ENCODE measurements at places on chromosomes 4 and X.

DNA sequence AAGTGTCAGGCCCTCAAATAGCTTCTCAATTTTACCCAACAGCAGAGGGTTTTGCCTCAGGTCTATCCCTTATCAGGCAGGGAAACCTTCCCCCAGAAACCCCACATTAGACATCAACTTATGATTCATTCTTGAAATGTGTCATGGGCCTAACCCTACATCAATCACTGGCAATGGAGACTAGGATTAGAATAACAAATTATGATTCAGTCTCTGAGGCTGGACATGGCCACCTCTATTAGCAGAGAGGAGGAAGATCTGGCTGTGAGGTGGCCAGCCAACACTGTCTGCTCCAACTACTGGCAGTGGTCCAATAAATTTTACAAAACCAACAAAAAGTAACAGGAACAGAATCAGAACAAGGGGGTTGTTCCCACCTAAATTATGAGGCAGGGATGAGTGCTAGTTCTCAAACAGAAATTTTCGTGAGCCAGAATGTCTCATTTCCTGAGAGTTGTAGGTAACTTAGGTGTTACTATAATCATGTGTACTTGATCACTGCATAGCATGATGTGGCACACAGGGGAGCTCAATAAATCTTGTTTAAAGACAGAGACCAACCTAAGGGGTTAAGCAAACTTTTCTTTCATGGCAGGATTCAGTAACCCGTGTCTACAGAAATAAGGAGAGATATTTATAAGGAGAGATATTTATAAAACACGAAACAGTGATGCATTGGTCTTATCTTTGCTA lies 126.8 kb downstream of the NFKB1 start:
- peak; percentile 80 for DNase-seq

DNA sequence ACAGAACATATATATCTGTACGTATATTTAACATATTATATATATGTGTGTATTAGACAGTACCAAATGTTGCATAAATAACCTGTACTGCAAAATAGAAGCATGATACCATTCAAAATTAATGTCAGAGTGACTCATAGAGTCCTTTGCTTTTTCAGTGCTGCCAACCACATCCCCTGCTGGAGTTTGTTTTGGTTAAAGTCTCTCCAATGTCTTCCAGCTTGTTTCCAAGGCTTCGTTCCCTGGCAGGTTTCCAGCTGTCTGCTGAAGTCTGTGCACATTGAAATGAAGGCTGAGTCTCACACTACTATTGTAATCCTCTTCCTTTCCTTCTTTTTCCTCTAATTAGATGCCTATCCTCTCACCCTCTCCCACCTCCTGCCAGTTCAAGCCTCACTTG lies 14.9 kb downstream of the NRK start:
- peak; percentile 89 for DNase-seq

DNA sequence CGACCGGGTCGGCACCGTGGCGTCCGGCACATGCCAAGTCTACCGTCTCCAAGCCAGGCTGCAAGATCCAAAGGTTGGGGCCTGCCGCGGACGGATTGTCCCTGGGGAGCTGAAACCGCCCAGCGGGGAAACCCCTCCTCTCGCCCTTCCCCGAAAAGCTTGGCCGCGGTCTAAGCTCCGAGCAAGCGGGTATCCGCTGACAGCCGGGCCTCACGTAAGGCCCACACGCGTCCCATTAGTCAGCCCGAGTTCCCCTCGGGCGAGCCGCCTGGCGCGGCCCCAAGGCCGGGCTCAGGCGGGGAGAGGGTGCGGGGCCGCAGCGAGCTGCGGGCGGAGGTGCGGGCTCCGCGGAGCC lies 6.8 kb upstream of the BCOR start:
- no peak for DNase-seq

DNA sequence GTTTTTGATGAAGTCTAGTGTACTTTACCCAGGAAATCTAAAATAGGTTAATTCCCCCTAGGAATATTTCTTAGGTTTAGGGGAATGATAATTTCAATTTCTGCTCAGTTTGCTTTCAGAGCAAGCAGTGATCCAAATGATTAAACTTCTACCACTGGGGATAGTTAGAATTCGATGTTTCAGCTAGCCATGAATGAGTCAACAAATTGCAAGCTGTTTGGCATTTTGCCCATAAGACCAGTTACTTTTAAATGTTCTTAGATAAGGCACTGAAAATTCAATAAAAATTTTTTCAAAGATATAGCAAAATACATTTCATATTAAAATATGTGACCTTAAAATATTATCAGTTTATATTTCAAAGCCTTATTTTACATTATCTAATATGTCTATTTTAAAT lies 993.6 kb downstream of the ARAP2 start:
- DNase-seq = no peak

DNA sequence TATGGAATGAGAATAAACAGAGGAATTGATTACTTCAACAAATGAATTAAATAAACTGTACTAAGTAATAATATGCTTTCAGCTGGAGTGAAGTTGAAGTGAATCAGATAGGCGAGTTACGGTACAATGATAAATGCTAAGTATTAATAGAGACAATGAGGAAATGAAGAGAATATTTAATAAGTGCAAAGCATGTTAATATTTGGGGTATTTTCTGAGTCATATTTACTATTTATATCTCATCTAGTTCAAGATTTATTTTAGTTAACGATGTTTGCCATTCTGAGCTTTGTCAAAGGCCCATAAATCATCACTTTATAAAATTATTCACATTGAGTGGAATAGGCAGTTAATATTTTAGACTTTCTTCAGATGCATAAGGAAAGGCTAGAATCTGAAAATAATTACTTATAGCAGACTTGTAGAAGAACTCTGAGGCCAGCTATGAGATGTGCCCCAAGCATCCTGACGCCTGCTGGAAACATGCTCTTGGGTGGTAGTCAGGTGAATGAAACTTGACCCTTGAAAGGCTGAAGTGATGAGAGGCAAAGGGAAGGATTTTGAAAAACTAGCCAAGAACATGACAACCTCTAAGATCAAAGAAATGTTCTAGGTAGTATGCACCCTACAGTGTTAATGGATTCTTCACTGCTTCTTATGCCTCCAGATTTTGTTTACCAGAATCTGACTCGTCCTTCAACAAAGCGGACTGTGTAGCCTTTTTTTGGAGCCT lies 133.8 kb upstream of the STIM2 start:
- DNase-seq = no peak

- DNase-seq = no peak
Measured at GRCh38 chr4:48409203-48409602, 67.9 kb downstream of the SLAIN2 start.

GRCh38 chr4:154417373-154417673 lies 74.3 kb downstream of the DCHS2 start:
- no peak for DNase-seq

- no peak for DNase-seq
Measured at GRCh38 chrX:84956304-84956703, 47.4 kb upstream of the APOOL start.

GRCh38 chr4:152535360-152535902 lies 461 bp downstream of the FBXW7 start:
- DNase-seq = no peak

GRCh38 chr4:38015886-38016515 lies 55.8 kb downstream of the PTTG2 start:
- no peak for DNase-seq

DNA sequence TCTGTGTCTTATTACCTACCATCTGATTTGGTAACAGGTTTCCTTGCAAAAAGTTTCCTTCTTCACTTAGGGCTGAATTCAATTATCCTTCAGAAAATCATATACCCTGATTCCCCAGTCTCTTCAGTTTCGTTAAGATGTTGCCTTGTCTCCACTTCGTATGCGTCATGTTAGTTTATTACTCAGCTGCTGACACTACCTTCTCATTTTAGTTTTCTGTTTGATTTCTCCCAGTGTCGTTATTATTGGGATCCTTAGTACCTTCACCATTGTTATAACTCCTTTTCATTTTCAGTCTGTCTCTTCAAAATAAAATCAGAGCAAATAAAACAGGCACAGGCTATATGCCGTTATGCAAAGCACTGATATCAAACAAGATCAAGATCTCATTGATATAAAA lies 87.5 kb upstream of the RBPJ start:
- DNase-seq = no peak

DNA sequence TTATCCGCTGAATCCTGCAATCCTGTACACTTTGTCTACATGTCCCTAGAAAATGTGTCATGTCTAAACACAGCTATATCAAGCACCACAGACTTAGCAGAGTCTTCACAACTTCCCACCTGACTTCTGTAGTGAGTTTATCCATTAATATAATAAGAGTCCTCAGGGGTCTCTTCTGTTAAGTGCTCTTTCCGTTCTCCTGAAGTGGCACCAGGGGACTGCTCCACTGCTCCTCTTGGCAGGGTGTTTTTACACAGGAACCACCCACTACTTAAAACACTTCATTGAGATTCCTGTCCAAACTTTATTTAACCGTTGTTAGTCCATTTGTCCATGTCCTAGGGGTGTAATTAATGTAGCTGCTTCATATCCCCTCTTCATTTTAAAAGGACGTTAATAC lies 1000.4 kb downstream of the STPG2 start:
- DNase-seq = no peak

DNA sequence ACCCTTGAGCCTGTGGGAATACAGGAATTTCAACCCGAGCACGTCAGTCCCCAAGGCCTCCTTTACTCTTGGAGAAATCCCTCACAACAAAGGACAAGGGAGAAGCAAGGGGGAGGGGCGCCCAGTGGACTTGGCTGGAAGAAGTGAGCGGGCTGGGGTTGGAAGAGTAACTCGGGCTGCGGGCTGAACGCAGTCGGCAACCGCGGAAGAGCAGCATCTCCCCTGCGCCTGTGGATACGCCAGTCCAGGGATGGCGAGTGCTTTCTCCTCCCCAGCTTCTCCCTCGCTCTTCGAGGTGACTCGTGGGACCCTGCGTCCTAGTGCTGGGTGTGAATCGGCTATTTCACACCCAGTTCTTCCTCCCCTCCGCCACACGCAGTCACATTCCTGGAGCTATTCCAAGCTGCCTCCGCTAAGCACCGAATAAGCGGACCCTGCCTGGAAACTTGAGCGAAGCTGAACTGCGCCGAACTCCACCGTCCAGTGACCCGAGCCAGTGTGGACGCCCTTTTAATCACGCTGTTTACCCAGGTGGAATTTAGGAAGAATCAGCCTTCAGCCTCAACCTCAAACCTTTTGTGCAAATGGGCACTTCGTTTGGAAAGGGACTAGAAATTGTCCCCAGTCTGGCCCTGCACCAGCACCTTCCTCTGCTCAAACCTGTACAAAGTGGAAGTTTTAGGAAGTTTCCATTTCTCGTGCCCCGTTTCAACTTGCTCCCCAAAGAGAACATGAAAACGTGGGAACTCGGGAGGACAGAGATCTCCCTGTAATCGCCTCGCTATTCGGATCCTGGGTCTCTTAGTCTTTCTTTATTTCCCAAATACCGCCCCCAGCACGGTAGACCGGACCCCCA lies 64.3 kb upstream of the WDR17 start:
- DNase-seq = peak; percentile 5

Data from brain microvascular endothelial cell (primary cell).